Fibroblast of lung (primary cell): ENCODE measurements at places on chromosomes 11 and 22.

- no peak for DNase-seq
Observed at GRCh38 chr11:5252192-5252918, 2.2 kb downstream of the HBG2 start.

- DNase-seq = no peak
Observed at GRCh38 chr22:30984317-30984716, 15.3 kb downstream of the TUG1 start.

- DNase-seq = no peak
Observed at GRCh38 chr11:69481393-69481844, at the start of gene LINC01488. Gene LINC01488, plus strand, starts transcription at chr11:69481663.

GRCh38 chr22:42967933-42968332 lies 47.0 kb downstream of the PACSIN2 start:
- DNase-seq = no peak

DNA sequence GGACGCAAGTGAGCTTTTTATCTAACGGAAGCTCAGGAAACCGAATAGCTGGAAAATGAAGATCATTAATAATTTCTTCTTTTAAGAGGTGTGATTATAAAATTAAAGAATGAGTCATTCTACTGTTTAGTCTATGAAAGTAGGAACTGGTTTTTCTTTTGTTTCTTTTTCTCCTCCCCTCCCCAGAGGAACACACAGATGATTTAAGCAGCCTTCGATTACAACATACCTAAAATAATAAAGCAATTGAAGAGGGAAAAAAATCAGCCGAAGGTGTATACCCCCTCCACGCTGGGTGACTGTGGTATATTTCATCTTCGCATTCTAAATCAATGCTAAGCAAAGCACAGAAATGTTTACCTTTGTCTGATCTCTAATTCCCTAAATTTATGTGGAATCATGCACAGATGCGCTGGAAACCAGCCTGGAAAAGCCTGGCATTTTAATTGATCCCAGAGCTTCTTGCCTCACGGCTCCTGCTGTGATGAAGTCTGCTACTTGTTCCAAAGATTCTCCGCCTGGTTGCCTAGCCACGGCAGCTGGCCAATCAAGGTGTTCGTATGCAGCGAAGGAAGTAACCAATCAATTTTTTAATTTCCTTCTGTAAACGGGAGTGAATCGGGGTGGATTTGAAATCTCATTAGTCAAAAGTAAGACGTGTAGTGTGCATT lies 133.9 kb downstream of the FANCF start:
- DNase-seq = peak; percentile 81

GRCh38 chr22:39289975-39290720 lies 29.3 kb downstream of the RPL3 start:
- DNase-seq = no peak

GRCh38 chr11:64534950-64535349 lies 56.1 kb upstream of the SLC22A12 start:
- no peak for DNase-seq

GRCh38 chr11:61752117-61752924 lies at the start of gene MYRF:
Gene MYRF, plus strand, starts transcription at chr11:61752636. Its CDS starts 109 bp downstream, at chr11:61752745.
- DNase-seq = no peak

- no peak for DNase-seq
Observed at GRCh38 chr22:44299124-44299523, 13.6 kb downstream of the SHISAL1 start.

DNA sequence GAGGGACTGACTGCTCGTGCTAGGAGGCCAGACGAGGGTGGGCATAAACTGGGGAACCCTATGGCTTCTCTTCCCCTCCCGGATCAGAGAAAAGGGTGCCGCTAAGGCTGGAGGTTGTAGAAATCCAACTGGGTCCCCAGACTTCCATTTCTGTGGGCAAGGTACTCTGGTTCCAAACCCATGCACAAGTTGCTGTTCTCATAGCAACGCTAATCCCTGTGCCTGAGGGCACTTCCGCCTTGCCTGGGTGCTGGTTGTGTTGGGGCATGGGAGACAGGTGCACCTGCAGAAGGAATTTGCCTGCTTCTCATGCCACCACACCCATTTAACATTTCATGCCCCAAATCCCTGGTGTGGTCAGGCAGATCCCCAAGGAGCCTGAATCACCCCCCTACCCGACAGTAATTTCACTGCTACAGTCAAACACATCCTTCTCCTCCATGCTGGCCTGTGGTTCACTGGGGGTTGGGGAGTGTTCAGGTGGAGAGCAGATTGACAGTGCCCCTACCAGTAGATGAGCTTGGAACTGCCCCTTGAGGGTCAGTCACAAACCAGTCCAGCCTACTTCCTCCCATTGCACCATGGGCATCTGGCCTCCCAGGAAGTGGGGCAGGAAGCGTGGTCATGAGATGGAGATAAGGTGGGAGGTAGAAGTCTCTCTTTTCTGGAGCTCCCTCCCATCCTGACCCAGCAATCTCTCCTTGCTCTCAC lies 1.2 kb downstream of the C2CD2L start:
- no peak for DNase-seq

DNA sequence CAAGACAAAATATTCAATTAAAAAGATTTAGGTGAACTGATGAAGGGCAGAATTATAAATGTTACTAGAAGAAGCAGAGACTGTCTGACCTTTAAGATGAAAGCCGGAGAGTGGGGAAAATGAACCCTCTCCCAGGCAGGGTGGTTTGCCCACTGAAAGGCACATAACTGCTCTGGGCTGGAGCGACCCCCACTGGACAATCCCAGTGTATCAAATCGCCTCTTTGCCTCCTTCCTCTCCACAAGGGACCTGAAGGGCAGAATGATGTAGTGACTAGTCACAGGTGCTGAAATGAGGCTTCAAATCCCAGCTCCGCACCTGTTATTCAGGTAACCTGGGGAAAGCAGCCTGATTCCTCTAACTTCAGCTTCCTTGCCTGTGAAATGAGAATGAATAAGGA lies 69.0 kb downstream of the EFCAB6 start:
- no peak for DNase-seq

DNA sequence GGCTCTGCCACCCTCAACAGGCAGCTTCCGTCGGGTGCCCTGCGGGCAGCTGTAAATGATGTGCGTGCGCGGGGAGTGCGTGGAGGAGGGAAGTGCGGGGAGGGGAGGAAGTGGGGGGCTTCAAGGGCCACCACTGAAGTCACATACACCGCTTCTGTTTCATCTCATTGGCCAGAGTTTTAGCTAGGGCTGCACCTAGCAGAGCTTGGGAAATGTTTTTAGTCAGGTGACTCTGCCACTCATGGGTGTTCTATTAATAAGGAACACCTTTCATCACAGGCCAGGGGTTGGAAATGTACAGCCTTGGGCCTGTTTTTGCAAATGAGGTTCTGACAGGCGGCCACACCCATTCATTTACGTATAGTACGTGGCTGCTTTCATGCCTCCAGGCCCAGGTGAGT lies 14.6 kb downstream of the FAM118A start:
- DNase-seq = no peak

DNA sequence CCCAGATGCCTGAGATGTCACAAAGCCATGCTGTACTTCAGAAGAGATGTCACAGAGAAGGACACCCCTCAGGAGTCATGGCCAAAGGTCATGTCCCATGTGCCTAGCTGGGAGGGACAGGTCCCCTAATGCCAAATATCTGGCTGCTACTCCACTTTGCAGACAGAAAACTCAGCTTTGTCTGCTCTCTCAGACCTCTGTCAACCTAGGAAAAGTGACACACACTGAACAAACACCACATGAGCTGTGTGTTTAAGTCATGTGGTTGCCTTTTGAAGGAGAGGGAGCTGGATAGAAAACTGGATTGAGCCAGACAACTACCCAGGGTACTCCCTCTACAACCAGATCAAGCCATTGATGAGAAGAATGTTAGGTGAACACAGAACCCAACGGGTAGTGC lies 3.5 kb downstream of the TRIM66 start:
- DNase-seq = no peak

DNA sequence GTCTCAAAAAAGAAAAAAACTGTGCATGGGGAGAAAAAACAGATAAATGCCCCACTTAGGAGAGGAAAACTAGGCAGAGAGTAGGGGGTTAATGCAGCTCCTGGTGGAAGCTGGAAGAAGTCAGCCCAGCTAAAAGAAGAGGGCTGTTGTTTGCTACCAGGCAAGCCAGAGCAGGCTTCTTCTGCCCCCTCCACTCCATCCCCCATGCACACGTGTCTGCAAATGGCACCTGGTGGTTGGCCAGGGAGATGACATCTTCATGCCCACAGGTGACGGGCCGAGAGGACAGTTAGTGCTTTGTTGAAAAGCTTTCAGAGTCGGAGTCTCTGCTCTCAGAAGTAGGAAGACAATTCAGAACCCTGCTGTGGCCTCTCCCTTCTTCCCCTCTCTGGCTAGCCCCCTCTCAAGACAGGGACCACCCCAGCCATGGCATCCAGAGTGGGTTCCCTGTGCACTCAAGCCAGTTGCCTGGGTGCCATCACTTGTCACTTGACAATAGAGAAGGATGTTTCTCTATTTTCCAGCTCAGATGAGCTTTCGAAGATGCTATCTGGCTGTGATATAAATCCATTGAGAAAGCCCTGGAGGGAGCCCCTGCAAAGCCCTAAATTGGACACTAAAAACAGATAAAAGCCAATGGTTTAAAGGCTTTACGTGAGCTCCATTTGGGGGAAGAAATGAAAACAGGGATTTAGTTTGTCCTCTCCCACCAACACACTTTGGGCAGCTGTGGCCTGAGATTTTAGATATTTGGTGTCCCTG lies 142.0 kb downstream of the TRIM29 start:
- no peak for DNase-seq

DNA sequence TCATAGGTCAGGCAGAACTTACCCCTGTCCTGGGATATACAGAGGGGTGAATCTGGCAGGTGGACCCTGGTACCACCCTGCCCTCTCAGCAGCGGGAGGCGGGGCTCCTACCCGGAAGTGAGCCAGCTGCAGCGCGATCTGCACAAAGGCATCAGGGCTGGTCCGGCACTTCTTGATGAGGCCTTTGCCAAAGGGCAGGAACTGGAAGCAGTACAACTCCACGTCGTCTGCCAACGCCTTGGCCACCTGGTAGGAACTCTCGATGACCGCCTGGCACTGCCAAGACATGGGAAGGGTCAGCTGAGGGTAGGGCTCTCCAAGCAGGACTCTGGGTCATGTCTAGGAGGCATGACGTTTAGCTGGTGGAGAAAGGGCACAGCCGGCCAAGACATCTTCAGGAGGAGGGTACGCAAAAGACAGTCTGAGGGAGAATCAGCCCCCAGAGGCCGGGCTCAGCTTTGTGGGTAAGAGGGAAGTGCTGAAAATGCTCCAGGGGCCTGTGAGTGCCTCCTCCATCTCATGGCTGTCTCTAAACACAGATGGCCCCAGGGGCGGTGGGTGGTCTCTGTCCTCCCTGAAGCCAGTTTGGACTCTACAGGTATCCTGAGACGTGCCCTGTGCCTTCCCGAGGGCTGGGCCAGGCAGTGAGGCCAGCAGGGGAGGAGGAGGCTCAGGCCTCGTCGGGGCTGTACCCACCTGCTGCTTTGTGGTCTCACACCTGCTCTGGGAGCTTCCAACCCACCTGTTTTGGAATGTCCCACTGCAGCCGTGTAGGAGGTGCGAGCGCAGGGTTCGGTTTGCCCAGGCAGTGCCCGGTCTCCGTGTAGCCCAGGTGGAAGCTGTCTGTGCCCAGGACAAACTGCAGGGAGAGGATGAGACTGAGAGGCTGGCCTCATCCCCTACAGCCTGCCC lies 6.7 kb downstream of the CPT1B start:
- no peak for DNase-seq

GRCh38 chr11:125263268-125263790 lies 98.8 kb downstream of the PKNOX2 start:
- peak; percentile 100 for DNase-seq

DNA sequence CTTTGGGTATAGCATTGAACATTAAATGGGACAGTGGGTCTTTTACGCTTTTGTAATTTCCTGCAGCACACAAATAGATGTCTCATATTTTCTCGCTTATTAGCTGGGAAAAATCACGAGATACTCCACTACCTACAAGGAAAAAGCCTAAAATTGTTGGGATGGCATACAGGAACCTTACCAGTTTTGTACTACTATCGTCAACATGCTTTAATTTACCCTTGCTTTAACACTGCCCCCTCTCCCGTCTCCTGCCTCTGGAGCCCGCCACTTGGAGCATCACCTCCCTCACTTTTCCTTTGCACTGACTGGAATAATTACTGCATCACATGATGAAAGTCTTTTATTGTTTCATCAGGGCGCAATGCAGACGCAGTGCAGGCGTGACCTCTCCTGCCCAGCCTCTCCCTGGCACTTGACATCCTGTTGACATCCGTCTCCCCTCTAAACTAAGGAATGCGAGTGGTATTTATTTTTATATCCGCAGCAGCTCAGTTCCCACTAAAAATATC lies 1.0 kb upstream of the FNBP4 start:
- peak; percentile 68 for DNase-seq

DNA sequence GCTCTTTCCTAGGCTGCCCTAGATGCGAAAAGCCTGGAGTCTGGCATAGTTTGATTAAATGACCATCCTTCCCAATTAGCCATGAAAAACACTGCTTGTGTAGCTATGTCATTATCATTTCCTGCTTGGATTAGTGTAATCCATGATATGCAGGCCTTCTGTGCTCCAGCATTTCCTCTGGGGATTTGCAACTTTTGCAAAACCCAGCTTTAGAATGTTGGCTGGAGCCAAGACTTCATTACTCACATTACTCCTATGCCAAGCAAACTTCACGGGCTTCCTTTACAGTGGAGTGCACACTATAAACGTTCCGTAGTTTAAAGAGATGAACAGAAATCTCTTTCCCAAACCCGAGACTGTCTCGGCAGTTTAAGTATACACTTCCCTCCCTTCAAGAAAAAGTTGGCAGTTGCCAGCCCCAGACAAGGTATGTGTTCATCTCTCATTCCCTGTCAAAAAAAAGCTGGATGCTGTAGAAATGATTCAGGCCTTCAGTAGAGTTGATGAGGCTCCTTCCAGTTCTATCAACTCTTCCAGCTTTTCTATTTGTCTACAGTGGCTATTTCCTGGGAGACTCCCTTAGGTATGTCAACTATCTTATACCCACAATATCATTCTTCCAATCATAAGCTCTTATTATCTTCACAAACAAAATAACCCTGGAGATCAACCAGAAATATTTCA lies 180.0 kb downstream of the MAML2 start:
- peak; percentile 96 for DNase-seq

DNA sequence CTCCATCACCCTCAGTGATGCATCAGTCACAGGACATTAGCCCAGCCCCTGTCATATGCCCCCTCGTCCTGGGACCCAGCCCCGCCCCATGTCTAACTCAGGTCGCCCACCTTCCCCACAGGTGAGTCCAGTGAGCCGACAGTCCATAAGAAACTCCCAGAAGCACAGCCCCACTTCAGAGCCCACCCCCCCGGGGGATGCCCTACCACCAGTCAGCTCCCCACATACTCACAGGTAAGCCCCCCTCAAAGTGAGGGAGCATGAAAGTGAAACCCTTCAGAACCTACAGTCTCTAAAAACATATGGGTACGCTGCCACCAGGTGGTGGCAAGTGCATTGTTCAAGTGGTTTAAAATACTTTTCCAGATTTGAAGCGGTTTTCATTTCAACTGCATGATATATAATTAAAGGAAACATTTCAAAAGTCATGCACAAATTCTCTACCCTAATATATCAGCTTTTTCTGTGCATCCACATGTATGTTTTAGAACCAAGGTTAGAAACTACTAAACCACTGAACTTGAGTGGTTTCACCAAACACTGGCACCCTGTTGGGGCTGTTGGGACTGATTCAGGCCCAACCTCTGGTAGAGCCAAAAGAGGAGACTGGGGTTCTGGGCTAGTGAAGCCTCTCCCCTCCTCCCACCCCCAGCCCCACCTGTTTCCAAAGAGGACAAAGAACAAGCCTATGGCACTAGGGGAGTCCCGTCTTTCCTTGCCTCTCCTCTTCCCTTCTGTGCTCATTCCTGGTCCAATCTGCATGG lies 17.3 kb downstream of the EPS8L2 start:
- peak; percentile 44 for DNase-seq
